ENCODE measurements at places on chromosomes 2 and 18. TPM values are rescaled to one million over a fixed set of nuclear protein-coding genes. Genes with fewer than 3 reads are reported as not detected.

NDC80 gene
- total RNA-seq = not detected

MROH2A gene
- total RNA-seq = not detected

THADA gene
- 30.9 TPM for total RNA-seq

DSG2 gene
- 1.8 TPM for total RNA-seq

NETO1 gene
- not detected for total RNA-seq

ZCCHC2 gene
- total RNA-seq = 17.3 TPM

DNA sequence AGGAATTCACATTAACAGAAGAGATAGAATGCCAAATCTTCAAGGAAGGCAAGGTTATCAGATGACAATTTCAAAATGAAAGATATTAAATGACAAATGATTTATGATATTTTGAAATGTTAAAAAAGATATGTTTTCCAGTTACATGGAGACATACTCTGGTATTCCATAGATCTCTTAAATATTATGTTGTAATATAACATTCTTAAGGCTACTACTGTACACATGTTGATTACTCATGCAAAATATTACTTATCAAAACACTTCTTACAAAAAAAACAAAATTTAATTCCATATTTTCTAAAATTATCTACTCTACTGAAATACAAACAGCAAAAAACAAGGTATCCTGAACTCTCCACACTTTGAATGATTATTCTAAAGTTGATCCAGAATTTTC lies 22.9 kb downstream of the RTTN start:
- H3K27ac ChIP-seq = no peak overlapping the region
- DNase-seq = no peak
- no peak overlapping the region for H3K4me3 ChIP-seq
- no peaks in the 10 kb centered on the region for H3K4me1 ChIP-seq
- H3K27me3 ChIP-seq = no peaks in the 10 kb centered on the region

GRCh38 chr2:47019961-47020681 lies 104.5 kb upstream of the MCFD2 start:
- H3K4me3 ChIP-seq = no peak overlapping the region
- H3K4me1 ChIP-seq = peaks cover 51% of the 10 kb centered on the region
- H3K27me3 ChIP-seq = no peaks in the 10 kb centered on the region
- H3K27ac ChIP-seq = peak overlapping the region; percentile 70

DNA sequence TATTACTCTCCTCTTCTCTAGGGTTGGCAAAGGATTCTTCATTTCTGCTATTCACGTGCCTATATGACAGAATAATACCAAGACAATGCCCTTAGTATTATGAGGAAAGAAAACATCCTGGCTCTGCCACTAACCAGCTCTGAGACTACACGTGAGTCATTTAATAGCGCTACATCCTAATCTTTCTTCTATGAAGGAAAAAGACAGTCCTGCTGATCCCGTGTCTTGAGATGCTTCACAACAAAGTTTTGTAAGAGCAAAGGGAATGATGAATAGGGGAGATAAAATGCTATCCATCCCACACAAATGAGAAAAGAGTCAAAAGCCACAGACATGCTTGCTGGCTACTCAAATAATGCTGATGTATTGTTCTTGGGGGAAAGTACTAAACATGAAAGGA lies 152.8 kb downstream of the PID1 start:
- H3K4me1 ChIP-seq = no peaks in the 10 kb centered on the region
- no peaks in the 10 kb centered on the region for H3K27me3 ChIP-seq
- no peak overlapping the region for H3K4me3 ChIP-seq
- H3K36me3 ChIP-seq = no peaks in the 10 kb centered on the region

DNA sequence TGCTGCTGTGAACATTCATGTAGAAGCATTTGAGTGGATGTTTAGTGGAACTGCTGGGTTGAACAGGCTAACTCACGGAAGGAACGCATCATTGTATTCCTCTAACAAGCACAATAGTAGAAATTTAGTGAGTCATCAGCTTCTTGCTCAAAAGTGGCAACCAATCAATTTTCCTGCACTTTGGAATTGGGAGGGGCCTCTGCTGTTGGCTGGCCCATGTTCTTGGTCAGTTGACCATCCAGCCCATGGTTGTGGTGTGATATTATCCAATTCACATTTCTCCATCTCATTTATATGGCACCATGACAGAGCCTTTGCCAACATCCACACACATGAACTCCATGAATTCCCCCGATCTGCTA lies 95.0 kb downstream of the TNFRSF11A start:
- no peaks in the 10 kb centered on the region for H3K4me1 ChIP-seq
- no peak for DNase-seq
- peak overlapping the region; percentile 59 for H3K27ac ChIP-seq
- no peaks in the 10 kb centered on the region for H3K36me3 ChIP-seq

DNA sequence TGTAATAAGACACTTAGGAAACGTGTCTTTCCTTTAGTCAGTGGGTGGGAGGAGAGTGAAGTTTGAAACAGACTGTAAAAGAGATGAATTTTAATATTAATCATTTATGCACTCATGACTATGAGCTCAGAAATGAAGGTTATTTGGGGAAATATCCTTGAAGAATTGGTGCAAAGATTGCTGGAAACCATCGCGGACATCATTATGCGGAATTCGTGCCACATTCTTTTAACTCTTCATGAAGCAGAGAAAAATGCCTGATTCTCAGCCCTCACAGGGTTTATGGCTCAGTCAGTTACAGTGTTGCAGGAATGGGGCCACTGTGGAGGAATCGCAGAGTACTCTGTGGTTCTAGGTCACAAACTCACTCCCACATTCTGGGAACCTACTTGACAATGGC lies 109.7 kb downstream of the RGPD3 start:
- H3K36me3 ChIP-seq = no peaks in the 10 kb centered on the region
- DNase-seq = no peak
- no peak overlapping the region for H3K4me3 ChIP-seq
- H3K4me1 ChIP-seq = no peaks in the 10 kb centered on the region
- no peak overlapping the region for H3K27ac ChIP-seq

DNA sequence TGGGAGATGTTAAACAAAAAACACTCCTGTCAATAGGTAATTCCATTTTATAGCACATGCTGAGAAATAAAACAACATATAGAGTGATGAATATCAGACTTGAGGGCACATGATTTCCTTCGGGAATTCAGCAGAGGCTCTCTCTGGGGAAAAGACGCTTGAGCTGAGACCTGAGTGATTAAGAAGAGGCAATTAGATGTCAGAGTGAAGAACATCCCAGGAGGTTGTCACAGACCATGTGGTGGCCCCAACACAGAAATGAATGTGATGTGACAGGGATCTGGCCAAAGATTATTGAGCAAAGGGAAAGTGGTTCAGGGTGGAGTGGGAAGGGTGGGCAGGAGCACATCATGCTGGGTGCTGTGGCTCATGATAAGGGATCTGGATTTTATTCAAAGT lies 254.7 kb downstream of the RAD51AP2 start:
- DNase-seq = no peak
- H3K36me3 ChIP-seq = no peaks in the 10 kb centered on the region
- H3K27ac ChIP-seq = no peak overlapping the region
- H3K4me3 ChIP-seq = no peak overlapping the region

DNA sequence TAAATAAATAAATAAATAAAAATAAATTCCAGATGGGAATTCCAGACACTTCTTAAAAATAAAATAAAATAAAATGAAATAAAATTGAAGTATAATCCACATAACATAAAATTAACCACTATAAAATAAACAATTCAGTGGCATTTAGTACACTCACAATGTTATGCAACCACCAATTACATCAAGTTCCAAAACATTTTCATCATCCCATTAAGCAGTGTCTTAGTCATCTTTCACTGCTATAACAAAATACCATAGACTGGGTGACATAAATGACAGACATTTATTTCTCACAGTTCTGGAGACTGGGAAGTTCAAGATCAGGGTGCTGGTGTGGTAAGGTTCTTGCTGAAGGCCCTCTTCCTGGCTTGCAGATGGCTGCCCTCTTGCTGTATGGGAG lies 22.6 kb upstream of the PROKR1 start:
- no peaks in the 10 kb centered on the region for H3K27me3 ChIP-seq
- DNase-seq = no peak
- H3K27ac ChIP-seq = no peak overlapping the region
- H3K36me3 ChIP-seq = no peaks in the 10 kb centered on the region
- no peaks in the 10 kb centered on the region for H3K4me1 ChIP-seq

- H3K27me3 ChIP-seq = no peaks in the 10 kb centered on the region
- no peak overlapping the region for H3K4me3 ChIP-seq
- H3K27ac ChIP-seq = no peak overlapping the region
Measured at GRCh38 chr18:49591271-49591670, 29.4 kb downstream of the LIPG start.

Measured in sigmoid colon (tissue), 7 donors.